A549 (cell line): ENCODE measurements at places on chromosomes 5 and 9. TPM values are rescaled to one million over a fixed set of nuclear protein-coding genes. Genes with fewer than 3 reads are reported as not detected.

ZFP2 gene
- 0.04 to 0.05 TPM (median 0.04 TPM) in 3 replicates for polyA plus RNA-seq

GRCh38 chr5:142106061-142106460 is 2.5 kb upstream of the NDFIP1 start:
- DNase-seq: no peak

DBH gene
- polyA plus RNA-seq: not detected in 3 replicates

TMEM174 gene
- not detected in 3 replicates for polyA plus RNA-seq
